ENCODE measurements at places on chromosomes 16 and 17.

DNA sequence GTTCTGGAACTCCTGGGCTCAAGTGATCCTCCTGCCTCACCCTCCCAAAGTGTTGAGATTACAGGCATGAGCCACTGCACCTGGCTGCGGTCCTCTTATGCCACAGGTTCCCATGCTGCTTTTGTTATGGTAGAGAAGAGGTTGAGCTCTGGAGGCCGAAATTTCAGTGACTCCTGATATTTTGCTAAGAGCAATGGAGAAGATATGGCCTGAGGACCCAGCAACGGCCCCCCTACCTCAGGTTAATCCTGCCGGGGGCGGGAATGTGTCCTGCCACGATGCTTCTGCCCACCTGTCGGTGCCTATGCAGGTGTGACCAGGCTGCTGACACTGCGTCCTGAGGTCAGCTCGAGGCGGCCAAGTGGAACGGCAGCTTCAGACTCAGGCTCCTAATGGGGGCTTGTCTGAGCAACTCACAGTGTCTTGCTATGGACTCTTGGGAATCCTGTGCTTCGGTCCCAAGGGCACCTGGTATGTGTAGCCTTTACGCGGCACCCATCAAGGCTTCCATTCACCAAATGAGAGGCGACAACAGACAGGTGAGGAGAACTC, 7.6 kb upstream of the SEC14L1 start:
- no peak for DNase-seq

GRCh38 chr17:50146927-50147665, 3.4 kb downstream of the PPP1R9B start:
- no peak for DNase-seq

- DNase-seq: peak; percentile 46
Measured at GRCh38 chr17:28119046-28119445, 76.6 kb downstream of the NLK start.

GRCh38 chr17:75561927-75562603, 25.5 kb upstream of the MYO15B start:
- no peak for DNase-seq

DNA sequence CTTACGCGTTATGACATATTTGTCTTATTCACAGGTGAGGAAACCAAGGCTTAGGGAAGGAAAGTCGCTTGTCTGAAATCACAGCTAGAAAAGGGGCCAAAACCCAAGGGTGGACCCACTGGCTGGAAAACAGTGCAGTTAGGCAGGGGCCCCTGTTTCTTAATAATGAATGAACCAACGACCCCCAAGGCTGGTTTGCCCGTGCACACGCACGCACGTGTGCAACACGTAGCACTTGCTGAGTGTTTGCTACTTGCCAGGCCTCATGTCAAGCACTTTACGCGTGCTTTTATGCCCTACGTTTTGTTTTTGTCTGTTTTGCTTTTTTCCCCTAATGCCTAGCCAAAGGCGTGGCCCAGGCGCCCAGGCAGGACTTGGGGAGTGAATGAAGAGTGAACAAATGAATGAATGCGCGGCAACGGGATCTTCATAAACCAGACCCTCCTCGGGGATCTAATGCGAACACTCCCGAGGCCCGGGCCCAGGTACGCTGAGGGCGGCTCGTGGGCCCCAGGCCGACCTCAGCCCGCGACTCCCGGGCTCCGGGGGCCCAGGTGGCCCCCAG, 571 bp upstream of the USP10 start:
- peak; percentile 70 for DNase-seq

DNA sequence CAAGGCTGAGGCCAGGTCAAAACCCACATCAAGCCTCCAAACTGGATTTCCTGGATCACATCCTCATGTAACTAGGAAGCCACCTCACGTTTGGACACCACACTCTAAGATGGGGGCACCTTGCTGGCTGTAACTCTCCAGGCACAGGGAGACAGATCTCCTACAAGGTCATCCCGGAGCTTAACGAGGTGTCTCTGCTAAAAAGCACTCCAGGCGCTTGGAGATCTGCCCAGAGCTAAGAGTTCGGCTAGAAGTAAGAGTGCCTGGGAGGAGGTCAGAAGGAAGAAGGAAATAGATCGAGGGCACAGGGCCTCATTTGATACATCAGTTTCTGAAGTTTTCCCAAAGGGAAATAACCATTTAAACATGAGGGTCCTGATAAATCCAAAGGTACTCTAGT, 15.9 kb downstream of the PSMB3 start:
- no peak for DNase-seq

GRCh38 chr16:1503110-1503955, 10.2 kb downstream of the TELO2 start:
- DNase-seq: no peak

DNA sequence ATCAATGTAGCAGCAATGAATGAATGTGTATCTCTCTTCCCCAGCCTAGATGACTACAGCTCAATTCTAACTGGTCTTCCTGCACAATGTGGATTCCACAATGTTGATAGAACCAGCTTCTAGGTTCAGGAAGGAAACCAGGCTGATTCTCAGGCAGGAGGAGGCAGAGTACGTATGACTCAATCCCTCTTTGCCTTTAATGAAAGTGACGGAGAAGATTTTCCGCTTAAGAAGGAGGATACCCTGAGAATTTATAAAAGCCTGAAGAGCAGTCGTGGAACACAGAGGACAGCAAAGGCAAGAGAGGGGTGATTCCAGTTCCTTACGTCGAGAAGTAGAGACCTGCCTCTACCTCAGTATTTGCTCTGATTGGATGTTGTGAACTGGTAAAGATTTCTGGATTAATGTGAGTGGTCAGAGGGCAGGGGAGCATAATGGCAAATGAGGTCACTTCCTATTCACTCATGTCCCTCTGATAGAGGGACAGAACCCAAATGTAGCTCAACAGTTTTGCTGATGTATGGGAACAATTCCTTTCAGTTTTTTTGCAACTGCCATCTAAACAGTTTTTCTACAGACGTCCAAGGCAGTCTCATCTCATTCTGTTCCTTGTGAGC, 15.0 kb upstream of the SLC16A11 start:
- DNase-seq: no peak

GRCh38 chr16:20844054-20844453, 37.7 kb downstream of the REXO5 start:
- no peak for DNase-seq

DNA sequence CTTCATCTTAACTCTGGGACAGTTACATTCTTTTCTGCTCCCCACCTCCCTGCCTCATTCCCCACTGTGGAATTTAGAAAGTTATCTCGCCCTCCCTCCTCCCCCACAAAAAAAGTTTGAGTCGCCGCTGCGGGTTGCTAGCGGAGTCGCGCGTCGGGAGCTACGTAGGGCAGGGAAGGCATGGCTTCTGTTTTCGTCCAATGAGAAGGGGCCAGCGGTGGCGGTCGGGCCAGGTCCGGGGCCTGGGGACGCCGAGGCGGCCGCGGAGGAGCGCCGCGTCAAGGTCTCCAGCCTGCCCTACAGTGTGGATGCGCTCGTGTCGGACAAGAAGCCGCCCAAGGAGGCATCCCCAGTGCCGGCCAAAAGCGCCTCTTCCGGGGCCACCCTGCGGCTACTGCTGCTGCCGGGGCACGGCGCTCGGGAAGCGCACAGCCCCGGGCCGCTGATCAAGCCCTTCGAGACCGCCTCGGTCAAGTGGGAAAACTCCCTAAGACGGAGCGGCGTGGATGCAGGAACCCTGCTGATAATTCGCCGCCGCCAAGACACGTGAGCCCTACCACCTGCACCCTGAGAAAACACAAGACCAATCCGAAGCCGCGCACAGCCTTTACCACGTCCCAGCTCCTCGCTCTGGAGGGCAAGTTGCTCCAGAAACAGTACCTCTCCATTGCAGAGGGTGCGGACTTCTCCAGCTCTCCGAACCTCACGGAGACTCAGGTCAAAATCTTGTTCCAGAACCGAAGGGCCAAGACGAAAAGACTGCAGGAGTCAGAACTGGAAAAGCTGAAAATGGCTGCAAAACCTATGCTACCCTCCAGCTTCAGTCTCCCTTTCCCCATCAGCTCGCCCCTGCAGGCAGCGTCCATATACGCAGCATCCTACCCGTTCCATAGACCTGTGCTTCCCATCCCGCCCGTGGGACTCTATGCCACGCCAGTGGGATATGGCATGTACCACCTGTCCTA, 8.9 kb downstream of the OR4D1 start:
- peak; percentile 79 for DNase-seq

DNA sequence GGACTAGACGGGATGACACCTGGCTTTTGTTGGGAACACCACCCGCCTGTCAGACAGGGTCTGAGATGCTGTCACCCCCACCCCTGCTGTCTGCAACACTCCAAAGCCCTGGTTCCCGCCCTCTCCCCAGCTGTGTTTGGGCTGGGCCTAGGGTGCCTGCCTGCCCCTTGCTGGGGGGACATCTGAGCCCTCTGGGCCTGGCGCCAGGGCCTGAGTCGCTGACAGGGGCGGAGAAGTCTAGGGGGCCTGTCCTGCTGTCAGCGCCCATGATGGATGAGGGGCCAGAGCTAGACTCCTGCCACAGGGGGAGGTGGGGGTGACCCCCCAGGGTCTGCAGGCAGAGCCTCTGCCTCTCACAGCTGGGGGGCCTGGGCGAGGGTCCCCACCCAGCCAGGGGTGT, 7.6 kb upstream of the PKMYT1 start:
- DNase-seq: no peak

GRCh38 chr17:72125226-72125651, 4.4 kb downstream of the SOX9 start:
- DNase-seq: no peak

Data from hematopoietic multipotent progenitor cell treated with erythropoietin and hydrocortisone succinate and interleukin-3 and kit ligand, for 6 days (in vitro differentiated cells).